ENCODE measurements at places on chromosomes 7 and 10.

- DNase-seq: no peak
Measured at GRCh38 chr10:28386503-28386868, 83.6 kb upstream of the MPP7 start.

- DNase-seq: no peak
Measured at GRCh38 chr10:79435271-79436065, 10.0 kb downstream of the ZCCHC24 start.

GRCh38 chr7:28481091-28481926 lies 69.0 kb downstream of the CREB5 start:
- DNase-seq: no peak

DNA sequence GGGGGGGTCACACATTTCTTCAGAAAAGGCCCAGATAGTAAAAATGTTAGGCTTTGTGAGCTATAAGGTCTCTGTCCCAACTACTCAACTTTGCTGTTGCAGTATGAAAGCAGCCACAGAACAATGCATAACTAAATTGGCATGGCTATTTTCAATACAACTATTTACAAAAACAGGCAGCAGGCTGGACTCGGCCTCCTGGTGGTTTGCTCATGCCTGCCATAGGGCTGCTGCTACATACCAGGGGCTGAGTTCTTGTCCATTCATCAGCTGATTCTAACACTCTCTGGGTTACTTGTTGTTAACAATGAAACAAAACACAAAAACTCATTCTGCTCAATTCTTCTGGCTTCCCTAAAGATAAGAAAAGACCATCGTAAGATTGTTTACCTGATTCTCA lies 109.4 kb upstream of the ADAM12 start:
- DNase-seq: no peak

GRCh38 chr7:101410743-101411507 lies 48.2 kb downstream of the COL26A1 start:
- no peak for DNase-seq

DNA sequence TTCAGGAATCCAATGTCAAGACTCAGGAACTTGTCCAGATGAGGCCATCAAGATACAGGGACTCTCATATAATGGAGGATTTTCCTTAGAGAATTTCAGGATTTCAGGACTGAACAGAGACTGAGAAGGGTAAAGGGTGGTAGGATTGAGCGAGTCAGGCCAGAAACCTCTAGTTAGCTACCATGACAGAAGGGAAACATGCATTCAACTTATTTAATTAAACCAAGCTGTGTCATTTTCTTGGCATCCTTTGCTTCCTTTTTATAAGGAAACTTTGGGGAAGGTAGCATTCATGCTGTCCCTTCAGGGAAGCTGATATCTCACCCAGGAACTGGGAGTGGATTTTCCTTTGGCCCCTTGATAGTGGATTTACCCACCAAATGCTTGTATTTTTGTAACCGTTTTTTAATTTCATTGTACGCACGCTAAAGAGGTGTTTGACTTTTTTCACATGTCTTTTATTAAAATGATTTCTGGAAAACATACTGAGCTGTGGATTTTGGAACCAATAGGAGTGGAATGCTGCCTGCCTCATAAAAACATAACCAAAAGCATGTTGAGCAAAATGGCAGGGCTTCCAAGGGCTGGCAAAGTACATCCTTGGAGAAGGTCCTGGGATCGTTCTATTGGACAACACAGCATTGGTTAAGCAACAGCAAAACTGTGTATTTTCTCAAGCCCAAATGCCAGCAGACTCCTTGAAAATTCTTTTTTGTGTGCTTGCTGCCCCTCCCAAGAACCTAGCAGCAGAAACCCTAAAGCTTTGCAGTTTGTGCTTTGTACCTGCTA lies 104.5 kb downstream of the CXCL12 start:
- no peak for DNase-seq

- DNase-seq: no peak
Measured at GRCh38 chr10:29636178-29636577, 1.4 kb upstream of the SVIL start.

DNA sequence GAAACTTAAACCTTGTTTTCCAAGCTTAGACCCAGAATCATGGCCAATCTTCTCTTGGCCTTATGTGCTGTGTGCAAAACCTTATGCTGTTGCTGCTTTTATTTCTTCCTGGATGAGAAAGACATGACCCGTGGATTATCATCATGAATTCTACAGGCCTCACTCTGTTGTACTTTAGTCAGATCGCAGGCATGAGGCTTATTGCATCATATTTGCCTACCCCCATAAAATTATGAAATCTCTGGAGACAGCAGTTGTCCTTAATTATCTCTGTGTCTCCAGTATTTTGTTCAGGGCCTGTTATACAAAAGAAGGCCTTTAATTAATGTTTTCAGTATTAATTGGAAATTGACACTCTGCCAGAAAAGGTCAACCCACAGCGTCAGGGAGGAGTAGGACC lies 71.6 kb downstream of the PLCE1 start:
- no peak for DNase-seq

GRCh38 chr10:68560186-68560942 lies at the start of gene TET1:
TET1 (plus strand) TSS chr10:68560337; CDS start chr10:68572339, 12,002 bp downstream.
- DNase-seq: no peak

DNA sequence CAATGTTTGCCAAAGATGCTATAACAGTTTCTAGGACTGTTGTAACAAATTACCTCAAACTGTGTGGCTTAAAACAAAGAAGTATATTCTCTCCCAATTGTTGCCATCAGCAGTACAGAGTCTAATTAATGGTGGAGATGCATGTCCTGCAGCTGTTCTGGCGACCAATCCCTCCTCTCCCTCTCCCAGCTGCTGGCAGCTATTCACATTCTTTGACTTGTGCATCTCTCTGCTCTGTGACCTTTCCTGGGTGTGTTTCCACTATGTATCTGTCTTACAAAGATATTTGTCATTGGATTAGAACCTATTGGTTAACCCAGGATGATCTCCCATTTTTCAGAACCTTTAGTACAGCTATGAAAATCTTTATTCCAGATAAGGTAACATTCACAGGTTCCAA lies 561.7 kb upstream of the POM121L12 start:
- DNase-seq: no peak
